ENCODE measurements at places on chromosomes 16 and 17.

DNA sequence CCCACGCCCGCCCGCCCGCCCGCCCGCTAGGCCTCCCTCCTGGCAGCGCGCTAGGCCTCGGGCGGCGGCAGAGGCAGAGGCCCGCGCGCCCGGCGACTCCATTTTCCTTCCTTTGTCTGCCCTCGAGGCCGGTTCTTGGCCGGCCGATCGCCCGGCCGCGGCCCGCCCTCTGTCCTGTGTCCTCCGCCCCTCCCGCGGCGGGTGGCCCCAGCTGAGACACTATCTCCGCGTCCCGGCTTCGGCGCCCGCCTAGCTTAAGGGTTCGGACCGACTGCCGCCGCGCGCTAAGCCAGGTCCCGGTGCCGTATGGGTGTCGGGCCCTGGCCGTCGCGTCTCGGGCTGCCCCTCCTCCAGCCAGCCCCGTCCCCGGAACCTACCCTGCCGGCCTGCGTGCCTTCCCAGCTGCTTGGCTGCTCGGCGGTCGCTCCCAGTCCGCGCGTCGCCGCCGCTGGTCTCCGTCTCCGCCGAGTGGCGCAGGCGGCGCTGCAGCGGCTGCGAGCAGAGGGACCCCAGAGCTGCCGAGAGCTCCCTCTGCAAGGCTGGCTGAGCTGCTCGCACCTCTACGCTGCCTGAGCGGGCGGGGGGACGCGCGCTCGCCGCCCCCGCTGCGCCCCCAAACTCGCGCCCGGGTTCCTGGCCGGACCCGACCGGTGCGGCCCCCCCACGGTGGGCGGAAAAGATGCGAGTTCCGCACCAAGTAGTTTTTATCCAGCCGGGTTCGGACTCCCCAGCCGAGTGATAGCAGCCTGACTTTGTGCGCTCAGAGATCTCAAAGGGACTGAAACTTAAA lies 787 bp downstream of the CTCF start:
- DNase-seq: peak; percentile 59

- no peak for DNase-seq
These were observed 11.5 kb downstream of the RAD51C start for GRCh38 chr17:58703916-58704286.

GRCh38 chr17:30520882-30521281 lies 43.7 kb downstream of the GOSR1 start:
- DNase-seq: no peak

GRCh38 chr16:47139561-47140185 lies 4.1 kb downstream of the NETO2 start:
- no peak for DNase-seq

DNA sequence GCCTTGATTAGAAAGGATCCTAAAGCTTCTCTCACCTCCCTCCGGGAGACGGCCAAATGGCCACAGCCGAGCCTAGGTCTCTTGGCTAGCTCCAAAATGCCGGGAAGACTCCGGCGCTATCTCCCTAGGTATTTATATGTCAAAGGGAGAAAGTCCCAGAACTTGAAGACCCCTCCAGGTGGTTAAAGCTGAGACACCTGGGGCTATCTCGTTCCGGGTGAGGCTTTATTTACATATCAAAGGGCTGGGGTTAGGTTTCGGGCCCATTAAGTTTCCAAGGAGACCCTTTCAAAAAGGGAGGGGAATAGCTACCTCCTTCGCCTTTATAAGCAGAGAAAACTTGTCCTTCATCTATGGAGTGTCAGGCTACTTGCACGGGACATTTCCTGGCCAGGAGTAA lies 70.9 kb upstream of the KIFC3 start:
- DNase-seq: no peak

GRCh38 chr17:52149626-52150025 lies 8.9 kb downstream of the CA10 start:
- DNase-seq: no peak

DNA sequence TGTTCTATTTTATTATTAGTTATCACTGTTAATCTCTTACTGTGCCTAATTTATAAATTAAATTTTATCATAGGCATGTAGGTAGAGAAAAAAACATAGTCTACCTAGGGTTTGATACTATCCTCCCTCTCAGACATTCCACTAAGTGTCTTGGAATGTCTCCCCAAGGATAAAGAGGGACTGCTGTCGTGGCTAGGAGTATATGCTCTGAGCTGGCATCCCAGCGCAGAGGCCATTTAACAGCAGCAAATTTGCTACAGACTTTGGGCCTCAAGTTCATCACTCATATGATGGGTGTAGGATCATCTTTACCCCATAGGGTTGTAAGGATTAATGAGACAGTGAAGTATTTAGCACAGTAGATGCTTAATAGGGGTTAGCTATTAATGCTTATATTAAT lies 56.7 kb downstream of the ZFHX3 start:
- DNase-seq: no peak

DNA sequence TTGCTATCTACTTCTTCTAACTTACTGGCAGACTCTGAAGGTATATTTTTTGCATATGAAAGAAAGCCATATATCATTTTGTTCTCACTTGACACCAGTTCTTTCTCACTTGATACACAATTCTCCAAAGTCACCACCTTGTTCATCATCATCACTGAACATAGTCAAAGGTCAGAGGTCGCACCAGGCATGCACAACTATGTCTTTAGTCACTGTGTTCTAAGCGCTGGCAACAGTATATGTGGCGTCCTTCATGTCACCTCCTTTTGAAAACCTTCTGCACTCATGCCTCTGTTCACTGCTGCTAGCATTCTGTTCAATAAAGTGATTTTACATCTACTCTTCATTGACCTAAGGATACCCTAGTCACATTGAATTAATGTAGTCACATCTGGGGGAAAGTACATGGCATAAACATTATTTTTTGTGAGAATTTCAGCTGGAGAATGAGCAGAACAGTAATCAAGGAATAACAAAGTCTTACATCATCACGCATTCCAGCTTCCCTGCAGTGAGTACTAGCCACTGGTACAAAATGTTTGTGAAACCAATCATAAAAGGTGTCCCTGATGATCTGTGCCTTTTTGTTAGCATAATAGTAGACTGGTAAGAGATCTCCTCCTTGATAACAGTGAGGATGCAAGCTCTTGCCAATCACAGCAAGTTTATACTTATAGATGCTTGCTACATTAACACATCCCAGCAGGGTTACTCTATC lies 20.5 kb upstream of the TBX4 start:
- DNase-seq: no peak

DNA sequence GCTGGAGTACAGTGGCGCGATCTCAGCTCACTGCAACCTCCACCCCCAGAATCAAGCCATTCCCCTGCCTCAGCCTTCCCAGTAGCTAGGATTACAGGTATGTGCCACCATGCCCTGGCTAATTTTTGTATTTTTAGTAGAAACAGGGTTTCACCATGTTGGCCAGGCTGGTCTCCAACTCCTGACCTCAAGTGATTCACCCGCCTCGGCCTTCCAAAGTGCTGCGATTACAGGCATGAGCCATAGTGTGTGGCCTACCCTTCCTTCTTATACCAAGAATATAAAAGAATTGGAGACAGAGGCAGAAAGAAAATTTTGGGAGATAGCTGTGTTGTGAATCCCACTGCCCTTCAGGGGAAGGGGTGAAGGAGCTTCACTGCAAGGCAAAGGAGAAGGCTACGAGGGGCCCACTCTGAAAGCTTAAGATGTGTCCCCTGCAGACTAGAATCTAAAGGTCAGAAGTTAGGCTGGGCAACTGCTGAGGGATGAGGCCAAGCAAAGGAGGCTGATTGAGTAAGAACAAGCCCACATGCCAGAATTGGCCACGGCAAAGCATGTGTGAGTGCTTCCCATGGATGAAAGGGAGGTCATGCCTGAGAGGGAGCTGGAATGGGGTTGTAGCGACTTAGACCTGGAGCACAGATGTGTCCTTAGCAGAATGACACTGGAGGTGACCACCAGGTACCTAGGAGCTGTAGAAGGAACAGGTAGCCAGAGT lies 8.4 kb upstream of the CRYBA1 start:
- no peak for DNase-seq

DNA sequence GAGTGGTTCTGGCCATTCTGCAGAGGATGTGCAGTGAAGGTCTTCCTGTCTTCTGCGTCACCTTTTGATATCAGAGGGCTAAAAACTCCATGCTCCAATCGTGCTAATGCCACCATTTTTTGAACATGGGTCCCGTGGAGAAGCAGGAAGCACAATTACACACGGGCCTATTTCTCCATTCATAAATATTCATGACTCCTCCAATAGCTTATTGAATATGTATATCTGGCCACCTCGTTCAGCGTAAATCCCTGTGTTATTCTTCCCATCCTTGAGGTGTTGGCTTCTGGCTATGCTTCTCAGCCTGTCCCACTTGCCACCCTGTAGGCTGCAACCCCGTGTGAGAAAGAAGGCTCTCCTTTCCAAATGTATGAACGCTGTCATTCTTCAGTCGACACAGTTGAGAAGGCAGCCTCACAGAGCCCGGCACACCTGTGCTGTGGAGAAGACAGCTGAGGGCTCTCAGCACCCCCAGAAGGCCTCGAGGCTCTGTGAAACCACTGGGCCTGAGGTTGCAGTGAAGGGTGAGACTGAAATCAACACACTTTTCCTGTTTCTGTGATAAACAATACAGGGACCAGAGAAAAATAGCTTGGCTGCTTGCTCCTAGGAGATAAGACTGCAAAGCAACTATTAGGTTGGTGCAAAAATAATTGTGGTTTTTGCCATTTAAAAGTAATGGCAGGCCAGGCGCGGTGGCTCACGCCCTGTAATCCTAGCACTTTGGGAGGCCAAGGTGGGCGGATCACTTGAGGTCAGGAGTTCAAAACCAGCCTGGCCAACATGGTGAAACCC lies 4.9 kb upstream of the ANKRD40CL start:
- DNase-seq: peak; percentile 27
